Activated naive CD4-positive, alpha-beta T cell treated with anti-CD3 and anti-CD28 coated beads for 36 hours (primary cell): ENCODE measurements at places on chromosomes 2 and 18.

DNA sequence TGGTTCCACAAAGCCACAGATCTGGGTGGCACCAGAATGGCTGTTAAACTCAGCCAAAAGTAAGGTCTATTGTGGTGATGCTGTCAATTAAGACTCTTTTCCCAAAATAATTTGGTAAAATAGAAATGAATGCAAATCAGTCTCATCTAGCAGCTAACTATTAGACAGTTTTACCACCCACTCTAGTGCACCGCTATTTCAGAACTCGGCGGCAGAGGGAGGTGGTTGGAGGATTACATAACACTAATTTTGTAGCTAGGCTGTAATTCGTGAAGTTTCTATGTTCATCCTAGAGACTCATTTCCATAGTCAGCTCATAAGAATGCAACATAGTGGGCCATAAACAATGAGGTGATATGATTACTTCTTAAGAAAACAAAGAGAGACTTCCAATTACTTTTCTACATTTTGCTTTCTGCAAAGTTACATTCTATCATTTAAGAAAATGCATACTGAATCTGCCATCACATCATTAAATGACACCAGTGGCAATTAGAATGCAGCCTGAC is 413.8 kb downstream of the FBXO15 start:
- DNase-seq: no peak

GRCh38 chr2:5264361-5264760 is 427.8 kb upstream of the SOX11 start:
- no peak for DNase-seq

DNA sequence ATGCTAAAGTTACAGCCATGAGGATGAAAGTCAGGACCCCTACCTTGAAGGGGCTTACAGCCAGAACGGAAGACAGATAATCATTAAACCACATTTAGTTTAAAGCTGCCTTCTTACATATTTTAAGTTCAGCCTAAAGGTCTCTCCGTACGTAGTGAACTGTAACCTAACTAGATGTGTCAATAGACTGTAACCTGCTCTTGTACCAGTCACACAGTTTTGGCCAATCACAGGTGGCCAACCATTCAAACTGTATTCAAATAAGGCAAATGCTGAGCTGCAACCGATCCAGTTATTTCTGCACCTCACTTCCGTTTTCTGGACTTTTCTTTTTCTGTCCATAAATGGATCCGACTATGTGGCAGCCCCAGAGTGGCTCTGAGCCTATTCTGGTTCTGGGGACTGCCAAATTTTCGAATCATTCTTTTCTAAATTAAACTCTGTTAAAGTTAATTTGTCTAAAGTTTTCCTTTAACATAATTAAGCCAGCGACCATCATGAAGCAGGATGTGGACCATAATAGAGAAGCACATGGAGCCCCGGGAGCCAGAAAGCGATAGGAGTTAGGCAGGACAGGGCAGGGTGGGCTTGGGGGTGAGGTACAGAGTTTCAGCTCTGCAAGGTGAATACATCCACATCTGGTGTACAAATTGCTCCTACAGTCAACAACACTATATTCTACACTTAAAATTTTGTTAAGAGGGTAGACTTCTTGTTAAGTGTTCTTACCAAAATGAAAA is 48.4 kb upstream of the YPEL5 start:
- no peak for DNase-seq

GRCh38 chr2:94767336-94767735 is 103.9 kb upstream of the TEKT4 start:
- DNase-seq: no peak

- DNase-seq: no peak
Measured at GRCh38 chr2:39948016-39948719, 169.1 kb upstream of the THUMPD2 start.
